ENCODE measurements at places on chromosomes 3 and 15. TPM values are rescaled to one million over a fixed set of nuclear protein-coding genes. Genes with fewer than 3 reads are reported as not detected.

Gene NR1I2
- not detected for total RNA-seq

Gene PAQR5
- 0.83 TPM for total RNA-seq

Gene ULK4
- total RNA-seq, result 14.6 TPM

Gene LEKR1
- 0.36 TPM for total RNA-seq

Gene CRYBG3
- 39.1 TPM for total RNA-seq

Gene GOLGA8O
- total RNA-seq, result 1.4 TPM

Gene CCNB2
- 1.9 TPM for total RNA-seq

Gene A4GNT
- not detected for total RNA-seq

Gene MLF1
- 11.2 TPM for total RNA-seq

Gene SNTN
- not detected for total RNA-seq

Gene CKMT1A
- 1.8 TPM for total RNA-seq

Gene SKOR1
- total RNA-seq, result 0.99 TPM

Gene IQCF5
- not detected for total RNA-seq

Gene SLC22A13
- 2.1 TPM for total RNA-seq

Gene KLHL40
- total RNA-seq, result not detected

Gene ASB14
- not detected for total RNA-seq
